GM23248 (cell line): ENCODE measurements at places on chromosomes 12 and 14.
A peak's percentile ranks its signal among the peaks of the same experiment; 100 is the strongest.

DNA sequence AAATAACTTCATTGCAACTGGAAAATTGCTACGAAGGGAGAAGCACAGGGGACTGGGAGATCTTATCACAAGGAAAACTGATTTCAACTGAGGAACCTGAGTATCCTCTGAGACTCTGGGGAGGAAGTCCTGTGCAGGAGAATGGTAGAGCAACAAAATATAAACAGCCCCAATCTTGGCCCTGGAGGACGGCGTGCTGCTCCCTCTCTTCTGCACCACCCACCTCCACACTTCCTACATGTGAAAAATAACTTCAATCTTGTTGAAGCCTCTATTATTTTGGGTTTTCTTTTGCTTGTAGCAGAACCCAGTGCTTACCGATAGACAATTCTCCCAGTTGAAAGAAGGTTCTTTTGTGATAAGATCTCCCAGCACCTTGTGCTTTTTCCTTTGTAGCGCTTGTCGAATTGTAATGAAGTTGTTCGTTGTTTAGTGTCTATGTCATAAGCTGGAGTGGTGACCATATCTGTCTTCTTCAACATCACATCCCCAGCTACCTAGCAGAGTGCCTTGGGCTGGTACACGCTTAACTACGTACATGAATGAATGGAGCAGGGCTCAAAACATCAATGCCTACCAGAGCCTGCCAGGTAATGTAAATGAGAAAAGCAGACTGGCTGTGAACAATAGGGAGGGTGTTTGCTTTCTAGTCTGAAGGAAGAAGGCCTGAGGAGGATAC is 2.8 kb upstream of the CD4 start:
- no peak for DNase-seq

DNA sequence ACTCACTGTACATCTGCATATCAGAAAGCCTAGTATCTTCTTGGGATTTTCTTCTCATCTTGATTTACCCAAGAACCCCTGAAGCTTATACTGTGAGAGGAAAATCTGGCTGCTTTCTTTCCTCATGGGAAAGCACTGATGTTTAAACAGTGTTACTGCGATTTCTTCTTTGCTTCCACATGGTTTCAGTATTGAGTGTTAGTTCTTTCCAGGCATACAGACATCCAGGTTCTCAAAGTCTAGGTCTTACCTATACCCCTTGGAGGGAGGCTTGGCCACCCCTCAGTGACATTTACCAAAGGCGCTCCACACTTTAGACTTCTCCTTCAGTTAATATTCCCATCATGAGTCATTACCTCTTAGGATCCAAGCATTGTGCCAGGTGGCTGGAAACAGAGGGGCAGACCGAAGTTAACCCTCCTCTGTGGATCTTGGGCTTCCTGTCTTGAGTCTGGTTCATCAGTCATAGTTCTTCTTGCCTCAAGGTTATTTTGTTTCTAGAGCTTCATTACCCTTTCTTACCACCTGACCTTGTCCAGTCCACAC is 79.1 kb downstream of the TMEM117 start:
- peak; percentile 21 for DNase-seq

DNA sequence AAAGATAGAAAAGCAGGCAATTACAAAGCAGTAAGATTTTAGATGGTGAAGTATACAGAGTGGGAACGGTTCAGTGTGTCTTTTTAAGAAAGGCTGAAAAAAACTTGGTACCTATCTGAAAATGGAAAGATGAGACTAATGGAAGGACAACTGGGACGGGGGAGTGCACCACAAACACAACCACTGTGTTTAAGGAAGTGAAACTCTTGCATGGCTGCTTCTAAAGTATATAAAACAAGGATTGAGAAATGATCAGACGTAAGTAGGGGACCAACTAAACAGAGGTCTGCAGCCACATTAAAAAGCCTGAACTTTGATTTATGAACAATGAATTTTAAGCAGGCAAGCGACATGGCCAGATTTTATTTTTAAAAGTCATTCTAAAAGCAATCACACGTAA is 328.6 kb downstream of the MDGA2 start:
- no peak for DNase-seq

- no peak for DNase-seq
Measured at GRCh38 chr12:91009319-91009950, 4.7 kb upstream of the EPYC start.

DNA sequence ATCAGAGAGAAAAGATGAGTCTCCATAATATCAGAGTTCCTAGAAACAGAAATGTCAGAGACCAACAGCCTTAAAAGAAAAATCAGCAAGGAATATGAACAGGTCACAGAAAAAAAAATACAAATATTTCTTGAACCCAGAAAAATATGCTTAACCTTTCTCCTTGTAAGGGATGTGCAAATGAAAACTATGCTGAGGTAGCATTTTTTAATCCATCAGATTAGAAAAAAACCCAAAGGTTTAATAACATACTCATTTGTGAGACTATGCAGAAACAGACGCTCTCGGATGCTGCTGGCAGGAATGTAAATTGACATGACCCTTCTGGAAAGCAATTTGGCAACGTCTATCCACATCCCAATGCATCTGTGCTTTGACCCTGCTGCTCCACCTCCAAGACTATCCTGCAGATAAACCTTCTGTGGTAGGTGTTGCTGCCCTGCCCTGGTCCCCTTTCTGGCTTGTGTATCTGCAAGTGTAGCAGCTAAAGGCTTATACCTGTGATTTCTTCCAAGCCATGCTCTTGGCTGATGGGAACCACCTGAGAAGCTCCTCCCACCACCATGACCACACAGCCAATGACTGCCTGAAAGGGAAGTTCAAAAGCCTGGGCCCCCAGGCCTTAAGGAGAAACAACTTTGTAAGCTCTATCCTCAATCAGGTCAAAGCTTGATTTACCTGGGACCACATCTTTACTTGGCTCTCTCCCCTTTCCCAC is 49.4 kb downstream of the LTBP2 start:
- DNase-seq, result no peak

GRCh38 chr12:116043659-116044535 is 233.6 kb downstream of the MED13L start:
- no peak for DNase-seq
